Thoracic aorta (tissue), 2 donors: ENCODE measurements at places on chromosomes 13 and 19. TPM values are rescaled to one million over a fixed set of nuclear protein-coding genes. Genes with fewer than 3 reads are reported as not detected.

GRCh38 chr13:113209336-113209758 is at the start of gene CUL4A:
CUL4A (plus strand) TSS chr13:113209613; CDS start chr13:113209628, 15 bp downstream.
- DNase-seq: no peak
- no peaks in the 10 kb centered on the region for H3K27me3 ChIP-seq
- peak within 1 kb of the TSS; percentile 82 for H3K4me3 ChIP-seq
- peaks cover 18% of the 10 kb centered on the region for H3K4me1 ChIP-seq

The PODNL1 gene
- 3.5 TPM for total RNA-seq

The ENOX1 gene
- total RNA-seq: 0.41 TPM

The RFPL4A gene
- not detected for total RNA-seq

The PRTN3 gene
- total RNA-seq: not detected

The FUT1 gene
- total RNA-seq: 0.27 TPM
